ENCODE measurements at places on chromosomes 4 and X.

- DNase-seq = no peak
Observed at GRCh38 chrX:18676470-18676869, 4.6 kb upstream of the RS1 start.

- no peak for DNase-seq
Observed at GRCh38 chr4:70712150-70712549, 9.6 kb upstream of the RUFY3 start.

DNA sequence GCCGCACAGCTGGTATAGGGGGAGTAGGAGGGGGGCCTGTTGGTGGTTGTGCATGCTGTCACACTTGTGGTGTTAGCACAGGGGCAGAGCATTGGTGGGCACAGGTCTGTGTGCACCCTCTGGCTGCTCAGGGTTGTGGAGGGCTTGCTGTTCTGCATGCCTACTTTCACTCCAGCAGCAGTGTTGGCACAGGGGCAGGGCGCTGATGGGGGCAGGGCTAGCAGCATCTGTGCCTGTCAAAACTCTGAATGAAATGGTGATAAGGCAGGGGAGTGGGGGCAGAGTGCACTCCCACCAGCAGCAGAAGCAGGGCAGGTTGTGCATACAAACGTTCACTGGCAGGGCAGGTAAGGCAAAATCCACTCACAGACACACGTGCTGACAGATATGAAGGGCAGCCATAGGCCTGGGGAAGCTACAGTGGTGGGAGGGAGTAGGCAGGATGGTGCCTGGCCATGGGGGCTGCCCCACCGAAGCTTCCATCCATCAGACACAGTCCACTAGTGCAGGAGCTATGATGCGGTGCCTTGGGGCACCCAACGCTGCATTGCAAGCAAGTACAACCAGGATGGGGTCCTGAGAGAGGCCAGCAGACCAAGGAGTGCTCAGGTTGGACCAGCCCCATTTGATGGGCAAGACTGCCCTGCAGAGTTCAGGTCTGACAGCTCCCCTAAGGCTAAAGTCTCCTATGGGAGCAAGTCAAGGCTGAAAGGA is 160.7 kb upstream of the SPANXC start:
- DNase-seq = no peak

- no peak for DNase-seq
Observed at GRCh38 chr4:7462509-7462971, 27.8 kb upstream of the PSAPL1 start.

- no peak for DNase-seq
Observed at GRCh38 chrX:9519546-9520216, 54.8 kb downstream of the TBL1X start.
